ENCODE measurements at places on chromosomes 7 and 10.

DNA sequence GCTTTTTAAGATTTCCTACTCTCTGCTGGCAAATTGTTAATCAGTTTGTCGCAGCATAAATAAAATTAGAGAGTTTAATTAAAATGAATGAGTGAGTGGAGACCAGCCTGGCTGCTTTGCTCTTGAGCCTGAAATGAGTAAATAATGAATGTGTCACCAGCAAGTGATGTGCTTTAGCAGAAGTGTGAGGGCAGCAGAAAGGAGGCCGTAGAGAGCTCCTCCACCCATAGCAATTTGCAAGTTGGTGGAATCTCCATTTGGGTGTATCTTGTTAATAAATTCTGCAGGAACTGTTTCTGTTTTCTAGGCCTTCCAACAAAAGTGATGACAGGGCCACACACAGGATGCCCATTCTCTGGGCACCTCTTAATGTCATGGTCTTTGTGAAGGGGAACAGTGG, 18.8 kb upstream of the ERCC6 start:
- H3K27ac ChIP-seq, result no peak overlapping the region
- H3K36me3 ChIP-seq, result no peaks in the 10 kb centered on the region
- no peaks in the 10 kb centered on the region for H3K4me1 ChIP-seq
- H3K27me3 ChIP-seq, result no peaks in the 10 kb centered on the region
- H3K4me3 ChIP-seq, result no peak overlapping the region

DNA sequence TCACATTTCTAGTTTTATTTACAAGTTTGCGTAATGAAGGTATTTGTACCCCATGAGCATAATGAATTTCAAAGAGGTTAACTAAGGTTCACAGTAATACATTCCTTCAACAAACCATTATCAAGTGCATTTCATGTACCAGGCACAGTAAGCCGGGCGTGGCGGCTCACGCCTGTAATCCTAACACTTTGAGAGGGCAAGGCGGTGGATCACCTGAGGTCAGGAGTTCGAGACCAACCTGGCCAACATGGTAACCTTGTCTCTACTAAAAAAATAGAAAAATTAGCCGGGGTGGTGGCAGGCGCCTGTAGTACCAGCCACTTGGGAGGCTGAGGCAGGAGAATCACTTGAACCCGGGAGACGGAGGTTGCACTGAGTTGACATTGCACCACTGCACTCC, 4.3 kb upstream of the EIF3A start:
- H3K4me1 ChIP-seq, result no peaks in the 10 kb centered on the region
- no peaks in the 10 kb centered on the region for H3K36me3 ChIP-seq
- no peak overlapping the region for H3K4me3 ChIP-seq
- no peak for DNase-seq
- H3K27me3 ChIP-seq, result no peaks in the 10 kb centered on the region

GRCh38 chr7:107076781-107077698, 32.5 kb downstream of the PRKAR2B start:
- H3K27ac ChIP-seq, result no peak overlapping the region
- no peaks in the 10 kb centered on the region for H3K27me3 ChIP-seq
- DNase-seq, result no peak
- H3K36me3 ChIP-seq, result no peaks in the 10 kb centered on the region

DNA sequence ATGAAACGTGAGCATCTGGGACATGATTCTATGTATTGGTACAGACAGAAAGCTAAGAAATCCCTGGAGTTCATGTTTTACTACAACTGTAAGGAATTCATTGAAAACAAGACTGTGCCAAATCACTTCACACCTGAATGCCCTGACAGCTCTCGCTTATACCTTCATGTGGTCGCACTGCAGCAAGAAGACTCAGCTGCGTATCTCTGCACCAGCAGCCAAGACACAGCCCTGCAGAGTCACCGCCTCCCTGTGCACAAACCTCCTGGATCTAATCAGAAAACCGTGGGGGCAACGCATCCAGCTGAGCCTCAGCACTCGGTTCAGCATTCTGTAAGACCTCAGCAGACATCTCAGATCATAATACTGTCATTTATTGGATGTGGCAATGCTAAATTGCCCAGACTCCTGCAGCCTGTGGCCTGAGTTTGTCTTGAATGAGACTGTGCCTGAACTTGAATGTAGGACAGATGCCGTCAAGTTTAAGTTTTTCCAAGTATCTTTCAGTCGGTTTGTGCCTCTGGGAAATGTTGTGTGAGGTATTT, 41.5 kb upstream of the PRSS58 start:
- H3K4me1 ChIP-seq, result no peaks in the 10 kb centered on the region
- no peak overlapping the region for H3K4me3 ChIP-seq
- H3K36me3 ChIP-seq, result no peaks in the 10 kb centered on the region
- no peak overlapping the region for H3K27ac ChIP-seq
- DNase-seq, result no peak

- no peaks in the 10 kb centered on the region for H3K4me1 ChIP-seq
- H3K27me3 ChIP-seq, result peaks cover 49% of the 10 kb centered on the region
- no peak overlapping the region for H3K27ac ChIP-seq
- DNase-seq, result peak; percentile 10
- H3K4me3 ChIP-seq, result no peak overlapping the region
- H3K36me3 ChIP-seq, result no peaks in the 10 kb centered on the region
Observed at GRCh38 chr7:38451840-38452239, 178.4 kb upstream of the TARP start.

DNA sequence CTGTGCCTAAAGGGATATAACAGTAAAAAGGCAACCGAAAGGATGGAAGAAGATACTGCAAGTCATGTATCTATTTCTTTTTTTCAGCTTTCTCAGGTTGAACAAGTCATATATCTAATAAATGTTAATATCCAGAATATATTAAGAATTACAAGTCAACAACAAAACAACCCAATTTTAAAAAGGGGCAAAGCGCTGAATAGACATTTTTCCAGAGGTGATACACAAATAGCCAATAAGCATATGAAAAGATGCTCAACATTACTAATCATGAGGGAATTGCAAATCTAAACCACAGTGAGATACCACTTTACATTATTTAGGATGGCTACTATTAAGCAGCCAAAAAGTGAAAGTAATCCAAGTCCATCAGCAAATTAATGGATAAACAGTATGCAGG, 23.0 kb downstream of the DBF4 start:
- H3K4me1 ChIP-seq, result no peaks in the 10 kb centered on the region
- peaks cover 18% of the 10 kb centered on the region for H3K36me3 ChIP-seq
- H3K27ac ChIP-seq, result no peak overlapping the region

- H3K27ac ChIP-seq, result no peak overlapping the region
- no peak overlapping the region for H3K4me3 ChIP-seq
- H3K4me1 ChIP-seq, result no peaks in the 10 kb centered on the region
- no peaks in the 10 kb centered on the region for H3K36me3 ChIP-seq
Observed at GRCh38 chr7:16071246-16071857, 350.0 kb downstream of the CRPPA start.

GRCh38 chr7:100155553-100156317, 2.8 kb downstream of the TRAPPC14 start:
- no peak for DNase-seq
- H3K4me3 ChIP-seq, result no peak overlapping the region
- H3K27me3 ChIP-seq, result no peaks in the 10 kb centered on the region
- H3K27ac ChIP-seq, result peak overlapping the region; percentile 91
- H3K4me1 ChIP-seq, result peaks cover 22% of the 10 kb centered on the region

DNA sequence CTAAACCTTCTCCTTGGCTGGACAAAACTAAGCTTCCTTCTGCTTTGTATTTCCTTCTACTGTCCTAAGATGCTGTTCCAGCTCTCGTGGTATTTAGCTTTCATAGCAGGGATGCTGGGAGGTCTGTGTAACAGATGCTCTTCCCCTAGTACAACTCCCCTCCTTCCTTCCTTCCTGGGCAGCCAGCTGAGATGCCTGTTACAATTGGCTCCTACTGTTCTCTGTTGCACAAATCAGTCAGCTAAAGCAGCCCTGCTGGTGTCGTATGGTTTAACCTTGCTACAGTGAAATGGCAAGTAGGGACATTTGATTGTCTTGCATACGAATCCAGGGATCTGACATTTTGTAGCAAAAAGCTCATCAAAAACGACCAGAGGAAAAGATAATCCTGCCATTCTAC, 143.8 kb downstream of the ARHGAP21 start:
- no peaks in the 10 kb centered on the region for H3K4me1 ChIP-seq
- no peak overlapping the region for H3K27ac ChIP-seq
- no peak overlapping the region for H3K4me3 ChIP-seq
- DNase-seq, result no peak
- H3K36me3 ChIP-seq, result no peaks in the 10 kb centered on the region

GRCh38 chr10:78263521-78263988, 229.9 kb downstream of the RPS24 start:
- H3K27me3 ChIP-seq, result no peaks in the 10 kb centered on the region
- no peaks in the 10 kb centered on the region for H3K36me3 ChIP-seq
- H3K27ac ChIP-seq, result no peak overlapping the region

GRCh38 chr7:7438851-7439250, 96.8 kb downstream of the COL28A1 start:
- H3K4me1 ChIP-seq, result peaks cover 8% of the 10 kb centered on the region
- H3K36me3 ChIP-seq, result no peaks in the 10 kb centered on the region
- DNase-seq, result peak; percentile 87

- no peak overlapping the region for H3K4me3 ChIP-seq
- no peak overlapping the region for H3K27ac ChIP-seq
- no peaks in the 10 kb centered on the region for H3K27me3 ChIP-seq
- H3K4me1 ChIP-seq, result peaks cover 4% of the 10 kb centered on the region
- H3K36me3 ChIP-seq, result no peaks in the 10 kb centered on the region
- DNase-seq, result no peak
Observed at GRCh38 chr7:506391-506831, 13.2 kb downstream of the PDGFA start.

DNA sequence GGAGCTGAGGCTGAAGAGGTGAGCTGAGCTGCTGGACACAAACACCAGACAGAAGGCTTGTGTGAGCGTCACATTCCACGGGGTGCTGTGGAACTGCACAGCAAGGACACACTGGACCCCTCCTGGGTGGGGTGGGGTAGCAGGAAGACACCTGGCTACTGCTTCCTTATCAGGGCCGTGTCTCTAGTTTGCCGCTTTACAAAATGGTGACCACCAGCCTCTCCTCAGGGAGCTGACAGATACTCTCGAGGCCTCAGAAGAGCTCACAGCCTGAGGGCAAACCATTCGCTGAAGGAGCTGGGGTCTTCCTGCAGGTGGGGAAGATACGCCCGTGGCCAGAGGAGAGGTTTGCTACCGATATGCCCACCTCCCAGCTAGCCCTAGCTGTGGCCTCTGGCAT, 461.9 kb downstream of the PLXNA4 start:
- no peak overlapping the region for H3K27ac ChIP-seq
- no peak for DNase-seq
- no peaks in the 10 kb centered on the region for H3K36me3 ChIP-seq
- H3K27me3 ChIP-seq, result peaks cover 28% of the 10 kb centered on the region
- no peaks in the 10 kb centered on the region for H3K4me1 ChIP-seq

DNA sequence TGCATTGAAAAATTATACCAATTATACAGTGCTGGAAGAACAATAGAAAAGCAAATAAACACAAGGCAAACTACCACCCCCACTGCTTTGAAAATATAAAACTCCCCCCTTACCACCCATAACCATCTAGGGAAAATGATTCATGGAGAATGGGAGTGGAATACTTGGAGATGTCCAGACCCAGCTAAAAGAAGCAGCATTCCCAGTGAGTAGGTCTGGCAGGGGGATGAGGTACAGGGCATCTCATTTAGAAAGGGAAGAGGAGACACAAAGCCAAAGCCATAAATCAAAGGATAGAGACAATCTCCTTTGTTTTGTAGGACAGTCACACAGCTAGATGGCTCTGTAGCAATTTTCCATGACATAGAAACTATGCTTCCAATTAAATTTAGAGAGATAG, 36.0 kb upstream of the DGKI start:
- H3K4me1 ChIP-seq, result peaks cover 16% of the 10 kb centered on the region
- H3K4me3 ChIP-seq, result no peak overlapping the region
- H3K36me3 ChIP-seq, result peaks cover 5% of the 10 kb centered on the region
- no peak for DNase-seq
- H3K27me3 ChIP-seq, result no peaks in the 10 kb centered on the region

- no peak for DNase-seq
- H3K36me3 ChIP-seq, result no peaks in the 10 kb centered on the region
- no peaks in the 10 kb centered on the region for H3K27me3 ChIP-seq
- no peak overlapping the region for H3K27ac ChIP-seq
- no peak overlapping the region for H3K4me3 ChIP-seq
Observed at GRCh38 chr10:100041306-100042002, 31.7 kb upstream of the DNMBP start.
